ENCODE measurements at places on chromosomes 6 and 20. TPM values are rescaled to one million over a fixed set of nuclear protein-coding genes. Genes with fewer than 3 reads are reported as not detected.

The ZNF391 gene
- 15.8 TPM for polyA plus RNA-seq

The RANBP9 gene
- polyA plus RNA-seq, result 49.4 TPM

The SNAI1 gene
- polyA plus RNA-seq, result 3.0 TPM

The TRIM31 gene
- not detected for polyA plus RNA-seq

The SIRPB1 gene
- polyA plus RNA-seq, result 2.2 TPM

GRCh38 chr20:51043811-51044210 lies 20.9 kb upstream of the KCNG1 start:
- no peak for DNase-seq

- no peak for DNase-seq
These were observed 5.1 kb downstream of the PRND start for GRCh38 chr20:4726710-4727397.

The PKHD1 gene
- polyA plus RNA-seq, result 0.41 TPM

GRCh38 chr6:32974016-32974333 lies 5.6 kb downstream of the BRD2 start:
- no peak for DNase-seq

- DNase-seq, result no peak
These were observed 96.3 kb upstream of the GCM1 start for GRCh38 chr6:53244958-53245357.

DNA sequence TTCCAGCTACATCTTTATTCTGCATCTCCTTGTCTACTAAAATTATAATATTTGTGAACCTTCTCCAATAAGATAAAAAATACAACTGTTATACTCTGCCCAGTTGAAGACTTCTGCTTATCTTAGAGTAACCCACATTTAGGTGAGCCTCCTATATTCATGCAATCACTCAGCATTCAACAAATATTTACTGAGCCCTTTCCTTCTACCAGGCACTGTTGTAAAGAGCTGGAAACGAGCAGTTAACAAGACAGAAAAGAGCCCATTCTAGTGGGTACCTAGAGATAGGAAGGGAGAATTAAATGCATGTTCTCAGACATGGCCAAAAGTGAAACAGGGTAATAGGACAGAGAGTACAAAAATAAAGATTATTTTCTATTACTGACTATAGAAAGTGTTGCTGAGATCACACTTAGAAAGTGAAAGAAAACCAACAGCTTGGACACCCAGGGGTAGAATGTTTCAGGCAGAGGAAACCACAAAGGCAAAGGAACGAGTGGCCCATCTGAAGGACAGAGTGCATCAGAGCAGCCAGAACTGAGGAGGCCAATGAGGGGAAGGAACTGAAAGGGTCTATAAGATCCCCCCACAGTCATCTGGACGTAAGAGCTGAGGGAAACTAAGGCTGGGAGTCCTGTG lies 50.8 kb upstream of the SMLR1 start:
- no peak for DNase-seq

- DNase-seq, result no peak
These were observed 108.4 kb downstream of the SCML4 start for GRCh38 chr6:107715550-107716321.

The SIRPD gene
- polyA plus RNA-seq, result not detected

The LRRC1 gene
- polyA plus RNA-seq, result 31.6 TPM

The APCDD1L gene
- polyA plus RNA-seq, result 12.0 TPM

DNA sequence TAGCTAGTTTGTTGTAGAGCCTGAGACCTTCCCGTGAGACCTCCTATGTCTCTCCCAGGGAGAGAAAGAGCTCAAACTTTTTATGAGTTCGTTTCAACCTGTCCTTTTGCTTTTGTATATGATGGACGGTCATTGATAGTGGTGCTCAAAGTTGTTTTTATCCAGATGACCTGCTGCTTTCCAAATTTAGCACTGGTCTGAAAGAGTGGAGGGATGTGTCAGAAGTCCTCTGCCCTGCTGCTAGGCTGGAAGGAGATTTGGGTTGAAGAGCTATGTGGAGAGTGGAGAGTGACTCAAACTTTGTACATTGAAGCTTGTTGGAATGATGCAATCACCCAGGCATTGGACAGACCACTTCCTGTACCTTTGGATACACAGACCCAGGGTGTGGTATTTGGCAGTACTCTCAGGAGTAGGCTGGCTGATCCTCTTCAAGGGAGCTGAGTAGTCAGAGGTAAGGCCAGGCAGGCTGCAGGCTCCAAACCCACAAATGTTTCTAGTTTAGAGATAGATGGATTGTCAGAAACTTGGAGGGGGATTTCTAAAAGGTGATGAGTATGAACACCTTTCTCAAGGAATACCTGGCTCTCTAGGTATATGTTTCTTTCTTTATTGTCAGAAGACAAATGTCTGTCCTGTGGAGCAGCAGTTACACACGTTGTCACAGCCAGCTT lies 49.4 kb upstream of the RREB1 start:
- DNase-seq, result no peak

- DNase-seq, result no peak
These were observed 85.3 kb upstream of the FYN start for GRCh38 chr6:111958534-111958933.

DNA sequence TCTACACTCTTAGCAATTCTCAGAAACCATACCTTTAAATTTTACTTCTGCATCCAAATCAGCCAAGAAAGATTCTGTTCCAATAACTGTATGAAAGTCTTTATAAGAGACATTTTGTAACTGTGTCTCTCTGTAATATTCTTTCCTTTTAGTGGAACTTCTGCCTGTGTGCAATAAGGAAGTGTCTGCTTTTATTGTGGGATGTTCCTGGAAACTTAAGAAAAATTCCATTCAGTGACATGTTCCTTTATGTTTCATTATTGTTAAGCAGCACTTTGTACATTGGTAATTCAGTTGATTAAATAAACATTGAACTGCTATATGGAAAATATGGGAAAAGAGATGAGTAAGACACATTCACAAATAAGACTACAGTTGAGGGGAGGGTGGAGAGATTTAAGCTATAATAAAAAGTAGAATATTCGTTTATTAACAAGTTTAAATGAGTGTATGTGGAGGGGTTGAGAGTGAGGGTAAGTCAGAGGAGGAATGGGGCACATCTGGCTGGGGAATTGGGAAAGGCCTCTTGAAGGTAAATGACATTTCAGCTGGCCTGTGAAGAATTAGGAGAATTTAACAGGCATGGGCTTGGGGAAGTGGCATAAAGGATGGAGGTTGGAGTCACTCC lies 11.9 kb downstream of the NUS1 start:
- no peak for DNase-seq

- no peak for DNase-seq
These were observed 20.7 kb downstream of the DEFB115 start for GRCh38 chr20:31278178-31278577.

- no peak for DNase-seq
These were observed 296.9 kb downstream of the HIVEP2 start for GRCh38 chr6:142648036-142648451.

The DLL1 gene
- polyA plus RNA-seq, result 8.5 TPM

- DNase-seq, result peak; percentile 92
These were observed 32.7 kb upstream of the ID4 start for GRCh38 chr6:19804205-19805128.

DNA sequence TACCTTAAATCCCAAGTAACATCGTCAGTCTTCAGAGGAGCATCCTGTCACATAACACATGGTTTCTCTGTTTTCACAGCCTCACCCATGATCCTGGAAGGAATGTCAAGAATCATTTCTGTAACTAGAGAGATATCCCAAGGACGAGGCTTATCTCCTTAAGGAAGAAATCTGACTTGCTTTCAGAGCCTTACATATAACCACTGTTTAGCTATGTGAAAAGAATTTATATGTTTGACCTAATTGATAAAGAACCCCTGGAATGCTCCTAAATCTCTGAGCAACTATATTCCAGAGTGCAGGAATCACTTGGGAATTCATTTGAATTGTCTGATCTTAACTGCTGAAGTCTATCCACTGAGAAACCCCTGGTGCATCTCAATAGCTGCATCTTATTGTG lies 243.1 kb downstream of the ALDH8A1 start:
- DNase-seq, result no peak

- no peak for DNase-seq
These were observed 42.6 kb downstream of the BMP7 start for GRCh38 chr20:57223648-57224489.

DNA sequence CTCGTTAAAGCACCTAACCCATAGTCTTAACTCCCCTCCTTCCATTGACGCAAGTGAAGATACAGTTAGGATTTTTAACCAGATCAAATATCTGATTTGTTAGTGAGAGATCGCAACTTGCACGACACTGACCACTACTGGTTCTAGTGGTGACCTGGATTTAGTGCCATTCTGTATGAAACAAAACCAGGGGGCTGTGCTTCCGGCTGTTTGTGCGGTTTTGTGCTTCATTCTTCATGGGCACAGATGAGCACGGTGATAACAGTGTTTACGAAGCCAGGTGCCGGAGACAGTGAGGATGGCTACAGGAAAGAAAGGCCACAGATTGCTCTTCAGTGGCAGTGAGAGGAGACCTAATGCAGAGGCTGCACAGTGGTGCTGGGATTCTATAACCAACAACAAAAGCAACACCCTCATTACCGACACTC lies 75.5 kb downstream of the NOL4L start:
- no peak for DNase-seq

The SLC29A1 gene
- 29.9 TPM for polyA plus RNA-seq

The BEND6 gene
- polyA plus RNA-seq, result 5.1 TPM

The DTNBP1 gene
- 23.1 TPM for polyA plus RNA-seq

- DNase-seq, result no peak
These were observed 112.2 kb upstream of the SHLD1 start for GRCh38 chr20:5638023-5638422.

The SLC35A1 gene
- polyA plus RNA-seq, result 37.4 TPM

GRCh38 chr20:50344232-50345071 lies 153.8 kb downstream of the CEBPB start:
- no peak for DNase-seq

GRCh38 chr6:44327760-44328159 lies 14.6 kb upstream of the AARS2 start:
- no peak for DNase-seq

GRCh38 chr6:155142168-155143028 lies 121.4 kb upstream of the CLDN20 start:
- DNase-seq, result no peak

DNA sequence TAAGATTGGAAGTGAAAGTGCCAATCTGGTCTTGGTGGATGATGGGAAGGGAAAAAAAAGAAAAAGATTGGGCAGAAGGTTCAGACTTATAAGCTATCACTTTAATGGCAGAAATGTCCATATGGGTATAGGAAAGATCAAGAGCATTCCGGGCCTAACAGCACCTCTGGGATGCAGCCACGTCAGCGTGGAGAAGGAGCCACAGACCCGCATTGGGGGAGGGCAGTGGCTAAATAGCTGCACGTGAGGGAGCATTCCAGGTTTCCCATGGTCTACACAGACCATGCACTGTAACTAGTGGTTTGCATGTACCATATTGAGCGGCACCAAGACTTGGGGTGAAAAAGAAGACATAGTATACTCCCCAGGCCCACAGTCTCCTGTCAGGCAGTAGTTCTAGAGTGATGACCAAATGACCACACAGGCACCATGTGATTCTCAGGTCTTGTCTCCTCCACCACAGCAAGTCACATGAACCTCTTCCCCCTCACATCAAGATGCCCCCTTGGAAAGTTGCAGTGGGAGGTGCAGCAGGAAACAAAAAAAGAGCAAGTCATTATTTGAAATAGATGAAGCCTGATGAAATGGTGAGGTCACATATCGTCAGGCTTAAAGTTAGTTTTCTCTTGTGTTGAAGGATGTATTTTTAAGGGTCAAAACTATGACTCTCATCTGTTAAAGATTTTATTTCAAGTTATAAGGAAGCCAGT lies 94.4 kb upstream of the TNFAIP3 start:
- no peak for DNase-seq

The CST5 gene
- 0.27 TPM for polyA plus RNA-seq

GRCh38 chr6:2962004-2962403 lies 9.4 kb downstream of the SERPINB6 start:
- no peak for DNase-seq

- no peak for DNase-seq
These were observed 15.3 kb upstream of the NKAIN2 start for GRCh38 chr6:123788319-123788718.

The TREM1 gene
- polyA plus RNA-seq, result not detected

DNA sequence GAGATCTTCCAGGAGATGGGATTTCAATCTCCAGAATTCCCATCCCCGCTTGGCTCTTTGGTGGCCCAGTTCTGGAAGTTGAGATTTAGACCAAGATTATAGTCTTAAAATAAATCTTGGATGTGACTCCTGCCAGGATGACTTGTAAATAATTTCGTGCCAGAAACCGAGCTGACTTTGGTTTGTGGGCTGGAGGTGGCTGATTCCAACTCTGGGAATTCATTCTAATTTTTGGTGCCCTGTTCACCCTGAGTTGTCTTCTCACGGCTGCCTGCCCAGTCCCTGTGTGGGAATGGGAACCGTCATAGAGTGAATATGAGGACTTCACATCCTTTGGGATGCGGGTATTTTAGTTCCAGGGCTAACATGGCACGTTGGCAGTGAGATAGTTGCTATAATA lies 64.8 kb downstream of the JARID2 start:
- DNase-seq, result no peak

GRCh38 chr6:107353773-107354382 lies 105.5 kb downstream of the PDSS2 start:
- DNase-seq, result no peak

GRCh38 chr20:24089576-24089975 lies 101.0 kb upstream of the GGTLC1 start:
- DNase-seq, result no peak

- DNase-seq, result no peak
These were observed 9.7 kb downstream of the DYNLT1 start for GRCh38 chr6:158634695-158635426.

The RNF217 gene
- 14.8 TPM for polyA plus RNA-seq

DNA sequence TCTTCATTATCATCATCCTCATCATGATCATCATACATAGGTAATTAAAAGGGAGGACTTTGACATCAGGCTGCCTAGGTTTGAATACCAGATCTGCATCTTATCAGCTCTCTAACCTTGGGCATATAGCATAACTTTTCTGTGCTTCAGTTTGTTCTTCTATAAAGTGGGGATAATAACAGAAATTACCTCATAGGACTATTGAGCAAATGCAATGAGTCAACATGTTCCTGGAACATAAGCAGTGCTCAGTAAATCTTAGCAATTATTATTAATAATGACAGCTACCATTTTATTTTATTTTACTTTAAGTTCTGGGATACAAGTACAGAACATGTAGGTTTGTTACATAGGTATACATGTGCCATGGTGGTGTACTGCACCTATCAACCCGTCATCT lies 7.2 kb downstream of the C20orf202 start:
- DNase-seq, result no peak

GRCh38 chr6:54002116-54002515 lies 109.1 kb upstream of the MLIP start:
- no peak for DNase-seq

The FRK gene
- polyA plus RNA-seq, result 5.8 TPM

DNA sequence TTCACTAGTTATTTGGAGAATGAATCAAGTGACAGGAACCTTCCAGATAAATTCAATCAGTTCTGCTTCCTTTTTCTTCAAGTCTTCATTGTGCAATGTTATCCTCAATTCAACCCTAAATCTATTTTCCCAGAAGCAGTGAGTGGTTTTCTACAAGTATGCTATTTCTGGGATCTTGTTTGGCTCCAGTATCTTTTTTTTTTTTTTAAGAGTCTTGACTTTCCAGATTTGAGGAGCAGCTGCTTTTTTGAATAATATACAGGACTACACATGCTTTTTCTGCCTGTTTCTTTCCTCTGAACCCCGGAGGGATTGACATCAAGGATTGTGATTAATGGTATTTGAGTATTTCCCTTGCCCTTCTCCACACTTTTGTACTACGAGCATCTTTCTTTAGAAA lies 339.2 kb upstream of the JAG1 start:
- DNase-seq, result no peak
